ENCODE measurements at places on chromosomes 3 and 15.
A peak's percentile ranks its signal among the peaks of the same experiment; 100 is the strongest.

GRCh38 chr15:42456971-42457370, 34.0 kb downstream of the ZNF106 start:
- DNase-seq: no peak

GRCh38 chr3:102189541-102189940, 245.3 kb upstream of the ZPLD1 start:
- DNase-seq: peak; percentile 33

DNA sequence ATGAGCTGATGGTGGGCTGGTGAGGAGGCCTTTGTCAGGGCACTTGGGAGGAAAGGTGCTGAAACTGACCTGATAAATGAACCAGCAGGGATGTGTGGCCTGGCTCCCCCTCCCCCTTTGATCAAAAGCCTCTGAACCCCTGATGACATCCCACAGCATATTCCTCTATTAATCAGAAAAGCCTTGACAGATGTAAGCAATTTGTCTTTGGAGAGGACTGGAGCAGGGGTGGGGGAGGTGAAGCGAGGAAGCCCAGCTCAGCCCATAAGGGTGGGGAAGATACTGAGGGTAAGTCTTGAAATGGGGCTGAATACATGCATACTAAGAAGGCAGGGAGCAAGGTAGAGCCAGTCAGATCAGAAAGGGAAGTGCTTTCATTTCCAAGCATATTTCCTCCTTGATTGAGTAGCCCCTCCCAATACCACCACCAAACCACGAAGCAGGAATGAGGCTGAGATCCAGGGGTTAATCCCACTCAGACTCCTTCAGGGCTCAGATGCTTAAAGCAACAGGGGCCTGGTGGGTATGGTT, 34.7 kb upstream of the MRPS22 start:
- DNase-seq: no peak

DNA sequence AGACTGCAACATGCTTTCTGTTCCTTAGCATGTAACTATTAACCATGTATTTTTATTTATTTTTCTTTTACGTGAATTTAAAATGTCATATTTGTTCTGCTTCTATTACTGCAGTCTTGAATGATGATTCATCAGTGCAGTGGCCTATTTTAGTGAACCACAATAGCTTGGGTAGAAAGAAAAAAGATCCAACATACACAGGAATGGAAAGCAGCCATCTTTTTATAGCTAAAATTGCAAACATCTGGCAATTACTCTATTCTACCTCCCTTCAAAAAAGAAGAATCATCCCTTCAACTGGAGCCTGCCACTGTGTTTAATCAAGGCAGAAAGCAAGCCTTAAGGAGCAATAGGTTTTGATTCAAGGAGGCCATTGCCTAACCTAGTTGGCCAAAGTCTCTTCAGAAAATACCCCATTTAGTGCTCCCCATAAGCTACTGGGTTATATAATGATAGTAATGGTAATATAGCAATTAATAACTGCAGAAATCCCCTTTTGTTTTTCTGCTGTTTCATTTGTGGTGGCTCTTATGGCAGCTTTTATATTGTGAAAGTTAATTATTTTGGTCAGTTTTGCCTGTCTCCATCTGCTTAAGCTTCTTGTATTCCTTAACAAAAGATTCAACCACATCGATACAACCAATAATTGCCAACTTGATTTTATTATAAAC, 267.3 kb downstream of the LPP start:
- DNase-seq: no peak

DNA sequence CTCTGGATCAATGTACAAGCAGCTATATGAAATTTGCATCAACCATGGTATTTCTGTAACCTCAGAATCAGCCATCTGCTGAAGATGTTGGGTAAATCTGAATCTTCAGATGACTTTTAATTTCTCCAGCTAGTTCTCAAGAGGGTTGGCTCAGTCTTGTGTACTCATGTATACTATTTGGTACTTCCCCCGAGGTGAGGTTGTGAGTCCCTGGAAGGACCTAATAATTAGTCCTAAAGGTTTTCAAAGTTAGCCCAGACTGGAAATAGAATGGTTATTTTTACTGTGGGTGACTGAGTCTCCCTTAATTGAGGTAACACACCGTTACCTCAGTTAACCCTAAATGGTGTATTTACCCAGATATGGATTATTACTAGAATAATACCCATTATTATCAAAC, 104.3 kb upstream of the THSD4 start:
- no peak for DNase-seq

DNA sequence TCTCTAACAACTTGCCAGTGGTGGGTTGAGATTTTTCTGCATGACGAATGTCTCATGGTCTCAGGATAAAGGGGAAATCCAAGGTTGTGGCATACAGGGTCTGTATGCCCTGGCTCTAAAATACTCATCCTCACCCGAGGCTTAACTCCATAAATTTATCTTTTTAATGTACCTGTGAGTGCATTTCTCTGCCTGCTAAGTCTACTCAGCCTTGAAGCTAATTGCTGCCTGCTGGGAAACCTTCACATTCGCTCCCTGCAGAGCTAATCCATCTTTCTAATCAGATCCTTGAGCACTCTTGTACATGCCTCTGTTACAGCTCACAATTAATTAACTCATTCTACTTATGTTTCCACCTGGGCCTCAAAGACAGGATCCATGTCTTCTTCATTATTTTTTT, 93.8 kb downstream of the CMSS1 start:
- no peak for DNase-seq

- no peak for DNase-seq
Measured at GRCh38 chr15:80265021-80265420, 13.0 kb upstream of the CTXND1 start.

- no peak for DNase-seq
Measured at GRCh38 chr15:70855764-70856163, 1.8 kb upstream of the LARP6 start.

- DNase-seq: no peak
Measured at GRCh38 chr3:131048030-131048429, 21.4 kb downstream of the NEK11 start.

- no peak for DNase-seq
Measured at GRCh38 chr3:127307916-127308315, 20.1 kb upstream of the PRR20G start.

GRCh38 chr3:869269-869668, 223.6 kb upstream of the CNTN6 start:
- no peak for DNase-seq

- DNase-seq: no peak
Measured at GRCh38 chr15:40340740-40341400, at the start of gene CCDC9B. CCDC9B (minus strand) TSS chr15:40340939; CDS start chr15:40340819, 120 bp downstream.

DNA sequence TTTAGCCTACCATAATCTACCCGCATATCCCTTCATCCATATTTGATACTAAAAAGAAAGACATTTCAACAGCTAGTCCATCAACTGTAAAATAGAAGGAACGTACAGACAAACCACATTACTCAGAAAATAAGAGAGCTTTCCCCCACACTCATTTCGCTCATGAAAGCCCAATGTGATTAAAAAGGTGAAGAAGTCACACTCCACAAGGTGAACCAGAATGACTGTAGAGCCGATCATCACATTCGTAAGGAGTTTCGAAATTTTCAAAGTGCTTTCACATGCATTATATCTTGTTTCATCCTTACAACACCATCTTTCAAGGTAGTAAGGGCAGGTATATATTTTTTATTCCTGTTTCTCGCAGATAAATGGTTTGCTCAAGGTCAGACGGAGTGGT, 225.3 kb downstream of the FOXP1 start:
- DNase-seq: no peak

GRCh38 chr3:65955792-65956477, 82.8 kb downstream of the MAGI1 start:
- DNase-seq: no peak

DNA sequence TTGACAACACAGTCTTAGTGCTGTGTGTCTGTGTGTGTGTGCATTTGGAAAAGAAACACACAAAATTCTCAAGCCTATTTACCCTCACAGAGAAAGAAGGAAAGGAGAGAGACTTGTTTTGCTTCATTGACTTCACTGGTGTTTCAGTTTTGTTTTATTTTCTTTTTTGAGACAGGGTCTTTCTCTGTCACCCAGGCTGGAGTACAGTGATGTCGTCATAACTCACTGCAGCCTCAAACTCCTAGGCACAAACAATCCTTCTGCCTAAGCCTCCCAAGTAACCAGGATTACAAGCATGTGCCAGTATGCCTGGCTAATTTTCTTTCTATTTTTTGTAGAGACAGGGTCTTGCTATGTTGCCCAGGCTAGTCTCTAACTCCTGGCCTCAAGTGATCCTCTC, 636.9 kb downstream of the TAFA4 start:
- DNase-seq: no peak

DNA sequence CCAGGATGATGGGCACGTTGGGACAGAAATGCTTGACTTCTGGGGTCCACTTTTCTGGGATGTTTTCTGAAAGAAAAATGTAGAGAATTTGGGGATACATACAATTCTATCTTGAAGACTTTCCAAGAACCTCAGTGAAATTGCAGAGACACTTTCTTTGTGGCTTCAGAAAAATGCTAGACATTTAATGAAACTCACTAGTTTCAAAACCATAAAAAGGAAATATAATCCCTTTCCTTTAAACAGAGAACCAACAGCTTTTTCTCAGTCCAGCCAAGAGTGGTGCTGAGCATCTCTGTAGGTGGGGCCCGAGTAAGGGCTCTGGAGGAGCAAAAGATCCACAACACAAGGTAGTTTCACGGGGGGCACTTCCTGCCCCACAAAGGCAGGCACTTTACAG, 4.4 kb upstream of the GPX1 start:
- DNase-seq: no peak

GRCh38 chr3:187122261-187122660, 17.0 kb downstream of the RPL39L start:
- DNase-seq: no peak

GRCh38 chr3:56308471-56308870, 159.8 kb downstream of the ERC2 start:
- DNase-seq: no peak

- DNase-seq: no peak
Measured at GRCh38 chr15:58298879-58299850, 132.6 kb upstream of the LIPC start.

GRCh38 chr15:69280783-69281182, 17.9 kb upstream of the PAQR5 start:
- DNase-seq: no peak

DNA sequence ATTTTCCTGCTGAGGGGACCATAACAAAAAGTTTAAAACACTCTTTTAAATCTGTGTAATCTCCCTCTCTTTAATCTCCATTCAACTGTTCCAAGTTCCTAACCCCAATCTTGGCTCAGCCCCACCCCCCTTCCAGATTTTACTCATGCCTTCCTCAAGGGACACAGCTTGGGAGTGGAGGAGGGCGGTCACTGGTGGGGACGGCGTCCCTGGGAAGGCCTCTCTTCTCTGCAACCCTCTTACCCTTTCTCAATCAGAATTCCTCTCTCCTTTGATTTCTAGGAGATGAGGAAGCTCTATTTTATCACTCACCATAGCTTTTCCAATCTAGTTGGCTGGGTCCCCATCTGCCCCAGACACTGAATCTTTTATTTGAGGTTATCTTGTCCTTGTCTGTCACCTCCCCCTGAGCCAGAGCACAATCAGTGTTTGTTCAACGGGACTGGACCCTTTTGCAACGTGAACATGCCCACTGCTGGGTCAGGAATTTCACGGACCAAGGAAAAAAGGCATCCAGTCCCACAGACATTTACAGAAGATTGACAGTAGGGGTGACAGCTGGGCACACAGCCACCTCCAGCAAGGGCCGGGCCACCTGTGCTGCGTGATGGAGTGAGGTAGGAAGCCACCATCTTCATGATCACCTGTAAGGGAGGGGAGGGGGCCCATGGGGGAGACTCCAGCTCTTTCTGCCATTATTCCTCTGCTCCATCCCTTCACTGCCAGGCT, 84.0 kb upstream of the HERC1 start:
- DNase-seq: no peak

DNA sequence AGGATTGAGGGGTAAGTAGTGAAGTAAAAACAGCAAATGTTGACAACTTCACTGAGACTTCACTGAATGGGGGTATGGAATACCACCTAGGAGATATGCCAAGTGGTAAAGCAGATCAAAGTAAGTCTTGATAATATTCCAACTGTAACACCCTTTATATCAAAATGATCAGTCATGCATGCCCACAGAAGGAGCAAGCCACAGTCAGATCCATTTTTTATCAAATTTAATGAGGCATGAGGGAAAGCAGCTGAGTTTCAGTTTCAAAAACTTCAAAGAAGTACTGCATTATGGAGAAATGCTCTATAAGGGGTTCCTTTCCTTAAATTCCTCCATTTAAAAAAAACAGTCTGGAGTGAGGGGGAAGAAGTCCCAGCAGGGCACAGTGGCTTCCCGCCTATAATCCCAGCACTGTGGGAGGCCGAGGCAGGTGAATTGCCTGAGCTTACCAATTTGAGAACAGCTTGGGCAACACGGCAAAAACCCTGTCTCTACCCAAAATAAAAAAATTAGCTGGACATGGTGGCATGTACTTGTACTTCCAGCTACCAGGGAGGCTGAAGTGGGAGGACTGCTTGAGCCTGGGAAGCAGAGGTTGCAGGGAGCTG, 56.9 kb downstream of the TJP1 start:
- DNase-seq: no peak

DNA sequence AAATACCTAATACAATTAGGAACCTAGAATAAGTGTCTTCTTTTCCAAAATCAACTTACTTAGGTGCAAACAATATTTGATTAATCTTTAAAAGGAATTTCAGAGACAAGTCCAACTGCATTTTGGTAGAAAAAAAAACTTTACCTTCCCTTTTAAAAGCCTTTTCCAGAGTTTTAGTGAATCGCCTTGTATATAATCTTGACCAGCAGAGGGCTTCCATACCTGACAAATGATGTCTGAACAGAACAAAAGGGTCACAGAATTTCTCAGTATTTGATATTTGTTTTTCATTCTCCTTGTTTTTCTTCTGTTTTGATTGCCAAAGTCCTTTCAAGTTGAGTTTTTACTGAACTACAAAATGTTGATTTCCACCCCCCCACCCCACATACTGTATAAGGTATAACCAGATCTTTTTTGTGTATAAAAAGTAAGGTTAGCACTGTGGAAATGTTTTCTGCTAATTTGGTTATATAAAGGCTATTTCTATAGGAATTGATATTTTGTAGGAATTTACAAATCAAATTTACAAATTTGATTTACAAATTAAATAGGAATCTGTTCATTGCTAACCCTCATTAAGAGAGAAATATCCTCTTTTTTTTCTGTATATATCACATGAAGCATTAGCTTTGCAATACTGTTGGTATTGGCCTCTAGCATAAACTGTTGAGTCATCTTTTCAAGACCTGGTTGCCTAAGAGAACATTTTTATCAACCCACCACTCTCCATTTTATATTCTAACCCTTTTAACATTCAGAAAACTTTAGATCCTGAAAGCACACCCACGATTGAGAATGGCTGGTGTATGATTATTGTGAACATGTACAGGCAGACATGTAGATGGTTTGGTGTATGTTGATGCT, 464.1 kb upstream of the RARB start:
- no peak for DNase-seq

- DNase-seq: no peak
Measured at GRCh38 chr3:174332391-174332790, 526.7 kb upstream of the NAALADL2 start.

DNA sequence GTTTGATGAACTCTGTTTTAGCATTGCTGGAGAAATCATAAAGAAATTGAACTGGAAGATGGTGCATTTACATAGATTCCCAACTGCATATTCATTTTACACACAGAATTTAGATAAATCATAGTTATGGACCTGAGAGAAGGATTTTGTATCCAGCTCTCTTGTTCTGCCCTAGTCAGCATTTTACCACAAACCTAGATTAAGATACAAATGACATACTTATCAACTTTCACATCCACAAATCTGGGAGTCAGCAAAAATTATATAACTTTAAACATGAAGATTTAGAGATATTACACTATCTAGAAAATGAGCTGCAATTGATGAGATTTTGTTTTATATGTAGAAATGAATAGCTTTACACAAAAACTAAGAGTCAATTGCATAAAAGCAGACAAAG, 632.8 kb downstream of the IGSF11 start:
- DNase-seq: no peak

GRCh38 chr3:160210341-160210740, 14.9 kb upstream of the C3orf80 start:
- DNase-seq: no peak

Measured in GDM1 (cell line).